ENCODE measurements at places on chromosomes 5 and 9. TPM values are rescaled to one million over a fixed set of nuclear protein-coding genes. Genes with fewer than 3 reads are reported as not detected.

DNA sequence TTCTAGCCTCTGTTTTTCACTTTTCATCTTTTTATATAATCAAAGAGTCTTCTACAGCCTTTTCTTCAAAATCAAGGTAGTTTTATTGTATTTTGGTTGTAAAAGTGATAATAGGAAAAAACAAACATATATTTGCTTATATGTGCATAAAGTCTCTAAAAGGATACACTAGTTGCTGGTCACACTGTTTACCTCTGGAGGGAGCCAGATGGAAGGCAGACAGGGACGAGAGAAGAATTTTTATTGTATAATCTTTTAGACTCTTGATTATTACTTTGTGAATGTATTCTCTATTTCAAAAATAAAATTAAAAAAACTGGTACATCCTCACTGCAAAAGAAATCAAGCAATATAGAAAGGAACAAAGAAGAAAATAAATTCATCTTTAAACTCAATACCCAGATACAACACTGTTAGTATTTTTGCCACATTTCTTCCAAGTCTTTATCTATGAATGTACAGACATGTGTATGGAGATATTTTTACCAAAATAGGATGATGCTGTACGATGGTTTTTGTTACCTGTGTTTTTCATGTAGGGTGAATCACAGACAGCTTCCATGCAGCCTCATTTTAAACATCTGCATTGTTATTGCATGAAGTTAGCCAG lies 6.1 kb upstream of the RNF183 start:
- peak; percentile 27 for DNase-seq

DNA sequence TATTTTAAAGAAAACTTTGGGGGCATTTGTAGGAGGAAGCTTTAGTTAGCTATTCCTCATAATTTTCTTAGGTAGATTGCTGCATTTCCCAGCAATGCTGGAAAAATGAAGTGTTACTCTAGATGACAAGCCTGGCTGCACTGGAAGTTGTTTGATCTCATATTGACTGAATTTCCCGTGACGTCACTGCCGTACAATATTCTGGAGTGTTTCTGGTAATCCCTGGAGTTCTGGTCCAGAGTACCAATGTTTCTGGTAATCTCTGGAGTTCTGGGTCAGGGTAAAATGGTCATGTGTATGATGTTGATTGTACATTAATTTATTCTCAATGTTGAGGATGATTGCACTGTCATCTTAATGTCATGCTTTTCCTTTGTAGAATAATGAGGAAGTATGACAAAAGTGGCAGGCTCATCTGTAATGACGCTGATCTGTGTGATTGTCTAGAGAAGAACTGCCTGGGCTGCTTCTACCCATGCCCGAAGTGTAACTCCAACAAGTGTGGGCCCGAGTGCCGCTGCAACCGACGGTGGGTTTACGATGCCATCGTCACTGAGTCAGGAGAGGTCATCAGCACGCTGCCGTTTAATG lies 26.2 kb downstream of the ARL14EPL start:
- no peak for DNase-seq

- DNase-seq: no peak
These were observed 78.5 kb upstream of the TGFBR1 start for GRCh38 chr9:99026271-99026955.

DNA sequence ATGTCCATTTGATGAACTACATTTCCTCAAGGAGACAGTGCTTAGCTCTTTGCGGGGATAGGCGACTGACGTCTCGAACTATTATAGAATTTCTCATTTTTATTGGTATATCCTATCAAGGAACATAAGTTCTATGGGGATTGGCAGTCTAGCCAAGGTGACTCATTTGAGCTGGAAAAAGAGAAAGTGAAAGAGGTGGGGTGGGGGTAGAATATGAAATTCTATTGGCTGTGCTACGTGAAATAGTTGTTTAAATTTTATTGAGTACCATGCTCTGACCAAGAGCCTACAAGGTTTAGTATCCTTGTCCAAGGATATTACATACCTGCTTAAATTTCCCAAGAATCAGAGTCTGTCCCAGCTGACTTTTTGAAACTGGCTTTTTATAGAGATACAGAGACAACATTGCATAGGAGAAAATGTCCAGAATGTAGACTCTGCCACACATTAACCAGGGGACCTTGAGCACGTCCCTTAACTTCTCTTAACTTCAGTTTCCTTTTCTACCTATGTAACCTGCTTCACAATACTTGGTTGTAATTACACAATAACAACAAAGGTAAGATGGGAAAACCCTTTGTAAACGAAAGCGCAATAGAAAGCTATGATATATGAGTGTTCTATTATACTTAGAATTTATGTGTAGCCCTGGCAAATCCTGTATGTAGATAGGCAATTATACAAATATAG lies 226.4 kb upstream of the WWC1 start:
- DNase-seq: no peak

GRCh38 chr5:71482132-71482531 lies 26.7 kb downstream of the BDP1 start:
- no peak for DNase-seq

GRCh38 chr5:54733101-54733500 lies 215.5 kb downstream of the SNX18 start:
- DNase-seq: no peak

DNA sequence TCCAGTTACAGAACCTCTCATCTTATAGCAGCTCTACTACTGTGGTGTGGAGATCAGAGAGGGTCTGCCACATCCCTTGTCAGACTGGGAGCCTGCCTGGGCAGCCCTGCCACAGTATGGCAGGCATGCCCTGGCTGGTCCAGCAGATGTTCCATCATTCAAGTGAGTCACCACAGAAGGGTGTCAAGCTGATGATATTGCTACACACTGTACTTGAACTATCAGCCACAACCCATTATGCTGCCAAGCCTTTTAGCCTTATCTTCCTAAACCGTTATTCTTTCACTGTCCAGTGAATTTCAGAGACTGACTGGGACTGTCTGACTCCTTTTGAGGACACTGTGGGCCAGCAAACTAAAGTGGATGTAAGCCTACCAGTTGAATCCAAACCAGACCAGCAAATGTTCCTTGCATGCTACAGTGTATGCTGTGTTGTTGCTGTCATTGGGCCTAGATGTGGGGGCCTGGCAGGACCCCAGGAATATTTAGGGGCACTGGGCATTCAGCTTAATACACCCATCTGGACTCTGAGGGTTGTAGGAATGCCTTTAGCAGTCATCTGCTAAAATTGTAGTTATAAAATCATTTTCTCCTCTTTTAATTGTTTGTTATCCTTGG lies 202.6 kb downstream of the NR3C1 start:
- DNase-seq: no peak

DNA sequence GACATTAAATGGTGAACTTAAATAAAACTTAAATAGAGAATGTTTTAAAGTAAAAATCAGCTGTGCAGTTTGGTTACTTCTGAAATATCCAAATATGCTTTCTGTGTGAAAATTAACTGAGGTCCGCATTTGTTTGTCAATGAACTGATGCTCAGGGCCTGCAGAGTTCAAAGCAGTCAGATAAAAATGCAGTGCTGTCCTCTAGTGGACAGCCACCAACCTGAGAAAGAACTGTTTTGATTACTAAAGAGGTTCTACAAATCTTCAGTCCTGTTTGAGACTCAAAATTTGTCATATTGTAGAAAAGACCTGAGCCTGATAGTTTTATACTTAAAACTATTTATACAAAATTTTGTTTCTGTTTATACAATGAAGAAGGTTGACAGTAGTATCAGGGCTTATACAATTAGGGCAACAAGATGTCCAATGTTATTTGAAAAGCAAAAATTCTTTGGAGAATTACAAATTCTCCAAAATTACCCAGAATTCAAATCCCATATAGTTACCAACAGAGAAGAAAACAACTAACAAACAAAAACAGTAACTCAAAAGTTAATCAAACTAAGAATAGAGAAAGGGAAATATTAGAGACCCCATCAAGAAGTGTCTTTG lies 232.3 kb upstream of the TBCA start:
- no peak for DNase-seq

GRCh38 chr5:173790177-173790719 lies 97.9 kb upstream of the CPEB4 start:
- no peak for DNase-seq

- no peak for DNase-seq
These were observed 92.0 kb downstream of the ZNF608 start for GRCh38 chr5:124654418-124654817.

GRCh38 chr5:425714-426113 lies 17.3 kb upstream of the EXOC3 start:
- DNase-seq: no peak

DNA sequence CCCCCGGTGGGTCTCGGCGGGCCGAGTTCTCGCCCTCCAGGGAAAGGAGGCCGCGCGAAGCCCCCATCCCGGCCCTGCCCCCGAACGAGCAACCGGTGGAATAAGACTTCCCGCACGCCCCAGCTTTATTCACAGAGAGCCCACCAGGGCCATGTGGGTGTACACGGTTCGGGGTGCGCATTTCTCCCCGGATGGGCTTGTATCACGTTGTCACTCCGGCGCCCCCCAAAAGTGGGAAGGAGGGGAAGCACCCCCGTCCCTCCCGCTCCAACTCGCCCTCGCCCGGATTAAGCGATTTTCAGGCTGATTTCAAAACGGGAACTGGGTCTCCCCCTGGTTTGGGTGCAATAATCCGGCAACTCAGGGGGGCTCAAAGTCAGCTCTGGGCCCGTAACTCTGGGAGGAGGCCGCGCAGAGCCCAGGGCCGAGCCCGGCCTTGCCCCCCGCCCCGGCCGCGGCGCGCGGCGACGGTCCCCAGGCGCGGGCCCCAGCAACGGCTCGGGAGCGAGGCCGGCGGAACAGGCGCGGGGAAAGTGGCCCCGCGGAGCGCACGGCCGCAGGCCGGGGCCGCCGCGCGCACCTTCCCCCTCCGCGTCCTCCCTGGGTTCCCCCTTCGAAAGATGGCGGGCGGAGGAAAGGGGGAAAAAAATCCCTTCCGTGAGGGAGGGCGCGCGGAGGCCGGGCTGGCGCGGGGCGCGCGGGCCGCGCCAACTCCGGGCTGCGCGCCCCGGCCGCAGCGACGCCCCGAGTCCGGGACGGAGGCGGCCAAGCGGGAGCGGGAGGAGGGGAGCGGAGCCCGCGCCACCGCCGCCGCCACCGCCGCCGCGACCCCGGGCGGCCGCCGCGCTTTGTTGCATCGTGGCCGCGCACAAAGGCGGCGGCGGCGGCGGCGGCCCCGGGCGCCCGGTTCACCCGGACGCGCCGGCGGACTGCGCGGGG lies 644 bp downstream of the BRD3 start:
- no peak for DNase-seq

DNA sequence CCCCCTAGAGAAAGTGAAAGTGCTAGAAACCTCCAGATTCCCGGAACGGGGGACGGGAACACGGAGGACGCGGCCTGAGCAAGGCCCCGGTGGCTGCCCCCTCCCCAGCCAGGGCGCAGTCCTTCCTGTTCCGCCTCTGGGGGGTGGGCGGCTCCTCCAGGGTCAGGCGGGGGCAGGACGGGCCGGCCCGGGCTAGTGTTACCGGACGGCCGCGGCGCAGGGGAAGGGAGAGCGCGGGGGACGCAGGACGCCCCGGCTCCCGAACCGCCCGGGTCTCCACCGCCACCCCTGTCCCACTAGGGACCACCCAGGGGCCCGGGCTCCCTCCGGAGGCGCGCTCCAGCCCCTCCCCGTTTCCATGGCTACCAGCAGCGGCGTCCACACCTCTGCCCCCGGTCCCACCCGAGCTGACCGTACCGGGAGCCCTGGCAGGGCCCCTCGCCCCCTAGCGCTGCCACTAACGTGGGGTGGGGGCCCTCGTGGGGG lies 579 bp downstream of the SLC12A7 start:
- no peak for DNase-seq

DNA sequence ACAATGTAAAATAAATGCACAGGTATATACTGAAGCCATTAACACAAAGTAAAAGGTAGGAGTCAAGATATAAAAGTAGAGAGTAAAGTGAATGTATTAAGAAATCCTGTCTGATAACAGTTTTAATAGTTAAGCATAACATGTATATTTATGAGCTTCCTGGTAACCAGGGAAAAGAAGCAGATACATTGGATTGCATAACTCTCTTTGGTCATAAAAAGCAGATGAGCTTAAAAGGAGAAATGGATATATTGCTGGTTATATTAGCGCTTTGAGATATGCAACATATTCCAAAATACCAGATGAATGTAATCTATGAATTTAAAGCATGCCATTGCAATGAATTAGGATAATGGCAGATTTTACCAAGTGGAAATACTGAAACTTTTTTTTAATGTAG lies 6.2 kb upstream of the TNFSF8 start:
- no peak for DNase-seq

- DNase-seq: no peak
These were observed 23.6 kb upstream of the CYSTM1 start for GRCh38 chr5:140151144-140152021.

DNA sequence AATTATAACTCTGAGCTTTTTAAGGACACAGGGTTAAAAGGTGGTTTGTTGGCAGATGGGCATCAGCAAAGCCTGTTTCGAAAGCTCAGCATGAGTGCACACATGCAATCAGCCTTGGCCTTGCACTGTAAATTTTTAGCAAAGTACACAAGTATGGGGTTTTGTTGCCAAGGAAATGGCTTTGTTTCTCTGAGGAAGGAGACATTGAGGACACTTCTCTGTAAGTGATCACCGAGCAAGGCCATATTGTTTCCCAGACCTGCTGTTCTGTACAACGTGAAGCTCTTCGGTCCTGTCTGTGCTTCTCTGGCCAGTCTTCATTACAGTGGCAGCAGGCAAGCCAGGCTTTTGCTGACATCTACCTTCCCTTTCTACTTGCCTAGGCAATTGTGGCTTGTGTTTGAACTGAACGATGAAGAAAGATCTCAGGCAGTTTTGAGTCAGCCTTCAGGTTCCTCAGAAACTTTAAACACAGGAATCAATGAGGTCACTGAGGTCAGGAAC lies 27.9 kb upstream of the GLRX start:
- DNase-seq: no peak

DNA sequence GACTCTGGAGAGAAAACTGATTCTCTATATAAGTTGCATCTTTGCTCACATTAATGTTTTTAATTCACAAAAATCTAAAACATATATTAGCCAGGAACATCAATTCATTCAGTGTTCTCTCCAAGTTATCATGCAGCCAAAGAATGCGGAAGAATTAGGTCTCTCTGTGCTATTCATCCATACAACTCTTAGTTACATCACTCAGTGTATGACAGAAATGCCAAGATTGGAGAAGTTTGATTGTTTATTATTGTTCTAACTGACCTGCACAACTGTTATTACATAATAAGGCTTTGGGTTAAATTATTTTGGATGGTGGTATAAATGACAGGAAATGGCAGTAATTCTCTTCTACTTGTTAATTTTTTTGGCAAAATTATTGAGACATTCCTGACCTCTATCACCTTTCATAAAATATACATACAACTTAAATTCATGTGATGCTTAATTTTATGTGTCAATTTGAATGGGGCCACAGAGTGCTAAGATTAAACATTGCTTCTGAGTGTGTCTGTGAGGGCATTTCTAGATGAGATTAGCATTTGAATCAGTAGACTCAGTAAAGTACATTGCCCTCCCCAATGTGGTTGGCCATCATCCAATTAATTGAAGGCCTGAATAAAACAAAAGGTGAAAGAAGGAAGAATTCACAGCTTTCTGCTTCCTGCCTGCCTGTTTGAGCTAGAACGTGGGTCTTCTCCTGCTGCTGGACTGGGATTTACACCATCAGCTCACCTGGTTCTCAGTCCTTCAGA lies 70.2 kb downstream of the NR2F1-AS1 start:
- no peak for DNase-seq

IFNK gene
- not detected for polyA plus RNA-seq

EIF4E1B gene
- polyA plus RNA-seq: not detected

ENHO gene
- polyA plus RNA-seq: 0.98 TPM

PROB1 gene
- 3.0 TPM for polyA plus RNA-seq

OTP gene
- polyA plus RNA-seq: not detected

SLC31A1 gene
- polyA plus RNA-seq: 14.9 TPM

DBH gene
- polyA plus RNA-seq: 1.6 TPM

TRAF1 gene
- polyA plus RNA-seq: 11.0 TPM

CRB2 gene
- polyA plus RNA-seq: 0.21 TPM

All from right lung (tissue), 10 donors.